Head of caudate nucleus (tissue), 42 donors: ENCODE measurements at places on chromosomes 1 and 21.

DNA sequence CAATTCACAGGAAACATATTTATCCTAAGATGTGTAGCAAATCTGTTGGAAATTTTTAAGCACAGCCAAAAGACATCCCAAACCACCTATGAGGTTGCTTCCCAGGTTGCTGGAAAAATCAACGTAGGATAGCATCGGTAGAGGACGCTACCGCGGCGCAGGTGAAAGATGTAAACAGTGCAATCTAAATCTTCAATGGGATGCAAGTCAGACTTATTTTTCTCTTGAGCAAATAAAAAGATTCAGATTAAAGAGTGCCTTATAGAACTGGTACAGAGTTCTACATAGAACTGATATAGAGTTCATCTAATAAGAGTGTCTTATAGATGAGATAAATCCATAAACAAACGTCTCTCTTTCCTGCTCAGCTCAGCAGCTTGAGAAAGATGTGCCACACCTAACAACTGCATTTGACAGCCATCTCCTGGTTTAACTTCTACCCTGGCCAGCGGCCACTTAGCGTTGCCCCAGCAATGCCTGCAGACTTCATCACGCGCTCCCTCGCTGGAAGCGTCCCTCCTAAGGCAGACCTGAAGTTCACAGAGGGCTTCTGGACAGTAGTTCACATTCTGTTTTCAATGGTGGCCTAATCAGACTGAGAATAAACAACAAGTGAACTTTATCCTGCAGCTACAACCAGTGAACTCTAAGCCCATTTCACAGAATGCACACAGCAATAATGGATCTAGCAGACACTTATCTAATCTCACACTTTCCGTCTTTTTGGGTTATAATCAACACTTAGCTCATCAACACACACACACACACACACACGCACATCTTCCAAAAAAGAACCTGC lies 164.5 kb downstream of the TOMM20 start:
- no peak for DNase-seq

DNA sequence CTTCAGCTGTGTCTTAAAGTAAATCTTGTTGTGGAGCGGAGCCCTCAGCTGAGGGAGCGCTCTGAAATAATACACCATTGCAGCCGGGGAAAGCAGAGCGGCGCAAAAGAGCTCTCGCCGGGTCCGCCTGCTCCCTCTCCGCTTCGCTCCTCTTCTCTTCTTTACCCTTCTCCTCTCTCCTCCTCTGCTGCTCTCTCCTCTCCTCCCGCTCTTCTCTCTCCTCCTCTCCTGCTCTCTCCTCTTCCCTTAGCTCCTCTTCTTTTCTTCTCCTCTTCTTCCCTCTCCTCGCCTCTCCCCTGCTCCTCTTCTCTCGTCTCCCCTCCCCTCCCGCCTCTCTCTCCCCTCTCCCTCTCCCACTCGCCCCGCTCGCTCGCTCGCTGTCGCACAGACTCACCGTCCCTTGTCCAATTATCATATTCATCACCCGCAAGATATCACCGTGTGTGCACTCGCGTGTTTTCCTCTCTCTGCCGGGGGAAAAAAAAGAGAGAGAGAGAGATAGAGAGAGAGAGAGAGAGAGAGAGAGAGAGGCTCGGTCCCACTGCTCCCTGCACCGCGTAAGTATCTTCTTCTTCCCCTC lies at the start of gene PROX1:
TSS of gene PROX1 (plus strand) at position 47 of the 580 bp plus-strand sequence. CDS start 8,563 bp downstream, outside the sequence.
- peak; percentile 43 for DNase-seq

DNA sequence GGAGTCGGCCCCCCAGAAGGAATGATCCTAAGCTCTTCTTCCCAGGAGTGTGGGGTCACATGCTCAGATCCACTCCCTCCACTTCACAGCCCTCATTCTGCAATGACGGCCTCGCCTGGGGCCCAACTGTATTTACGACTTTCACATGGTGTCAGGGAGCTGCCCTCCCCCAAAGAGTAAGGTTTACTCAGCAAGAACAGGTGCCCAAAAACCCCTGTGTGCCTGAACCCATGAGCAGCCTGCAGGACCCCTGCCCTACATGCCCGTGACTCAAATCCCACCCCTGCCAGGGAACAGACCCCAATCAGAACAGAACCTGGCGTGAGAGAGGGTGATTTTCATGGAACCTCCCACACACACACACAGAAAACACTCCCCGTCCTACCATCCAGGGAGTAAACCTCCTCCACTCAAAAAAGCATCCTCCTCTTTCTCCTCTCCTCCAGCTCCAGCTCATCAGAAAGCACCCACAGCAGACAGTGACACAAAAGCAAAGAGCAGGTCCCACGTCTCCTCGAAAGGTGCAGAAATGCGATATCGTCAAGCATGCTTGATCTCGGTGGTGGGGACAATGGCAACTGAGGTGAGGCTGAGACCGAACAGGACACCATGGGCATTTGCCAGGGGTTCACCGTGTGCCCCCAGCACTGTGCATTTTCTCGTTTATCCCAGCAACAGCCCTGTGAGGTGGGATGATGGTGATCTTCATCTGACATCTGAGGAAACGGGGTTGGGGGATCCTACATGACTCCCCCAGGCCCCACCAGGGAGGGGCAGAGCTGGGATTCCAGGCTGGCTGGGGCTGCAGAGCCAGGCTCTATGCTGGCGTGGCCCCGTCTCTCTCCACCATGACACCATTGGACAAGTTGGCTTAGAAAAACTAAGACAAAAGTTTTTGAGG lies 397.9 kb downstream of the NPHP4 start:
- DNase-seq = peak; percentile 29

- no peak for DNase-seq
Measured at GRCh38 chr1:7422966-7423365, 348.1 kb upstream of the VAMP3 start.

DNA sequence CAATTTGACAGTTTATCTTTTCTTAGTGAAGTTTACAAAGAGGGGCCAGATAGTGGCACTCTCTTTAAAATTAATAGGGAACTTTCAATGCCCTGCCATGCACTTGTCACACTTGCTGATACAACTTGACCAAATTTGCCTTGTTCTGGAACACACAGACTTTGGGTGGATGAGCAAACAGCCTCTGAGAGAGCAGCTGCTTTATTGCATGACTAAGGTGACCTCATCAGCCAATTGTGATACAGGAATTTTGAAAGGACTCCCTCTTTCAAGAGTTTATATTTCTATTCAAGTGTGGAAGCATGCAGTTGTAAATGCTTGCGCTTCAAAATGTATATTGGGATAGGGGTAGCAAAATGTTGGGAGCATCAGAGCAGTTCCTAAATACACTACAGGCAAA lies 2.1 kb upstream of the RGS1 start:
- DNase-seq = no peak

DNA sequence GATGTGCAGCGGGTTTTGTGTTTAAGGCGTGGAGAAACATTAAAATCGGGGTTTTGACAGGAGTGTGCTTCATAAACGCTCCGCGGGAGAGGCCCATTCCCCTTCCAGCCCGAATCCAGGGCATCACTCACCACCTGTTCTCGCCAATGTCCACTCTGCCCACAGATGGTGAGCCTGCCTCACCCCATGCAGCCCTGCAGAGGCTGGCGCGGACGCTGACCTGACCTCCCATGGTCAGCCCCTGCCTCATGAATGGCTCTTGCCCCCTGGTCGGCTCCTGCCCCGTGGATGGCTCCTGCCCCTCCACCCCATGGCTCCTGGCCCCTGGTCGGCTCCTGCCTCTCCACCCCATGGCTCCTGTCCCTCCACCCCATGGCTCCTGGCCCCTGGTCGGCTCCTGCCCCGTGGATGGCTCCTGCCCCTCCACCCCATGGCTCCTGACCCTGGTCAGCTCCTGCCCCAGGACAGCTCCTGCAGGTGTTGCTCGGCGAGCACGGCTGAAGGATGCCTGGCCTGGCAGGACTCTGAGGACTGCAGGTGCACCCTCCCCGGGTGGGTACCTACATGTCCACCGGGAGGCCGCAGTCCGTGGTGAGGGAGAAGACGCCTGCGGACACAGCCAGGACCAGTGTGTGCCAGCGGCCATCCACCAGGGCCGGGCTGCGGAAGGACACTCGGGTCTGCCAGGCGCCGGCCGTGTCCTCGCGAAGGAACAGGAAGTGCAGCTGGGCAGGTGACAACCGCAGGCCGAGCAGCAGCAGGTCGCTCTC lies 6.7 kb downstream of the KRTAP10-1 start:
- no peak for DNase-seq

- no peak for DNase-seq
Measured at GRCh38 chr1:27660300-27660835, 11.6 kb downstream of the IFI6 start.

- DNase-seq = no peak
Measured at GRCh38 chr1:79006564-79006963, at the start of gene ADGRL4. ADGRL4 (minus strand) TSS chr1:79006730; CDS start chr1:79006654, 76 bp downstream.

GRCh38 chr1:167599957-167600581 lies 30.0 kb upstream of the RCSD1 start:
- DNase-seq = peak; percentile 10

GRCh38 chr1:109802136-109802900 lies 38.6 kb upstream of the EPS8L3 start:
- peak; percentile 3 for DNase-seq

- no peak for DNase-seq
Measured at GRCh38 chr1:17075470-17076255, 21.8 kb upstream of the SDHB start.

DNA sequence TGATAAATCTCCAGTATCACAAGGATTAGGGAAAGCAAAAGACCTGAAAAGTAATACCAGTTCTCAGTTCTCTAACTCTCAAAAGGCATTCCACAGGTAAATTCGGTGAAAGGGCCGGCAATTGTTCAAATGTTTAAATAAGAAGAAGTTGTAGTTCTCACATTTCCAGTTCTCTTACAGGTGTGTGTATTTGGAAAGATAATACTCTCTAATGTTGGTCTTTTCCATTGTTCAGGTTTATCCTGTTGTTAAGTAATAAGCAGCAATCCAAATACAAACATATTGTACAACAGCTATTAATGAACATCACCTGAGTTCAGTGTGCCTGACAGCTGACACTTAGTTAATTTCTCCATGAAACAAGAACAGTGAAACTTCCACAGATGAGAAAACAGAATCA lies 13.2 kb upstream of the PRKAB2 start:
- DNase-seq = no peak
